Foreskin keratinocyte (primary cell): ENCODE measurements at places on chromosomes 2 and 18. TPM values are rescaled to one million over a fixed set of nuclear protein-coding genes. Genes with fewer than 3 reads are reported as not detected.

DNA sequence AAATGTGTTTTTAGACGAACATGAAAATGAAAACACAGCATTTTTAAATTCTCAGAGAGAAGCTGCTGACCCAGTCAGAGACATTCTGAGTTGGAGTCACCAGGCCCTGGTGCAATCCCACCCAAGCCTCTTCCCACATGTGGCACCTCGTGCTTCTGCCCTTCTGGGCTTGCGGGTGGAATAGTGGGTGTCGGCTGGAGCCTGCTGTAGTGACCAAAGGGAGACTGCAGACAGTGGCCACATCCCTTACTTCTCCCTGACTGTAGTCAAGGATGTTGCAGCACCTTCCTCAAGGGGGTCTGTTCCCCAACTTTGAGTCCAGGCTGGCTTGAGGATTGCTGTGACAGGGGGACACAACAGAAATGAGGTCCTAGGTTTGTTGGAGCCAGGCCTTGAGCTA, 104.4 kb upstream of the GLI2 start:
- DNase-seq = no peak

DNA sequence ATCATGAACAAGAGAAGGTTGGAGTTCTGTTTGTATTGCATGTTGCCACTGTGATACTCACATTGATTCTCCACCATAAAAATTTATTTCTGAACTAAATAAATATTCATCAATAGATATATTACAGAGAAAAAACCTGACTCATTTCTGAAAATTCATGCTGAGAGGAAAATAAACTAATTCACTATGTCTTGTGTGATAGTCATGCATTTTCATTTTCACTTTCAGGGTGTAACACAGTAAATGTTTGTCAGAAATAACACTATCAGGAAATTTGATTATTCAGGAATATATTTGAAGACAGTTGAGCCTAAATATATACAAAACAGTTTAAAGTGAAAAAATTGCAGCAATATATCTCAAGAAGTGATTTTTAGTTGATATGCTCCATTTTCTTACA, 335.2 kb downstream of the KCNJ3 start:
- no peak for DNase-seq

- DNase-seq = no peak
These were observed 197.7 kb upstream of the STON1 start for GRCh38 chr2:48332286-48332685.

DNA sequence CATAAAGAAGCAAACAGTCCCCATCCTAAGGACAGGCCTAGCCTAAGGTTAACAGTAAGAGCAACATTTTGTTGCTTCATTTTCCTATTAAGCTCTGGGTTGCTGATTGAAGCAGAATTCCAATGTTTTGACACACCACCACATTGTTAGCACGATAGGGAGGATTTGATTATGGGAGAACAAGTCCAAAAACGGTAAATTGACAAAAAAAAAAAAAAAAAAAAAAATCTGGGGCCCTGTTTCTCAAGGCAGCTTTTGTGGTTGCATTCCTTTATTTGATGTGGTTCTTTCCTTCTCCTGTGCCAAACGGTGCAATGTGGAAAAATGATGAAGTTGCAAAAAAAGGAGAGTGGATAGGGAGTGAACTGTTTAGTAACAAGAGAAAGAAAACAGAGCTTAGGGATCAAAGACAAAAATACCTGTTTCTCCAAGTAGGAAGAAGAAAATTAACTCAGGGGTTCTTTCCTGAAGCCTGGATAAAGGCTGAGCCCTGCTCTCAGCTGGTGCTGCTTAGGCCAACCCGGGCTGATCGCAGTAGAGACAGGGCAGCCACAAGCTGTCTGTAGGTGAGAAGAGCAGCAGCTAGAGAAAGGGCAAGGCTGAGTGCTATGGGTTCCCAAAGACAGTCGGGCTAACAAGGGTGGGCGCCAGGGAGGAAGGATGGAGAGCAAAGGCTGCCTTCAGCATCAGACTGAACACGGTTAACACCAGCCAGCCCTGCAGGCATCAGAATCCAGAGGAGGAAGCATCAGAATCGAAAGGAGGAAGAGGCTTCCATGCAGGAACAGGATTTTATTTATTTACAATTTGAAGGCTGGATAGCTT, 167.8 kb upstream of the FOSL2 start:
- peak; percentile 61 for DNase-seq

- DNase-seq = no peak
These were observed 58.6 kb downstream of the ZEB2 start for GRCh38 chr2:144461308-144461766.

DNA sequence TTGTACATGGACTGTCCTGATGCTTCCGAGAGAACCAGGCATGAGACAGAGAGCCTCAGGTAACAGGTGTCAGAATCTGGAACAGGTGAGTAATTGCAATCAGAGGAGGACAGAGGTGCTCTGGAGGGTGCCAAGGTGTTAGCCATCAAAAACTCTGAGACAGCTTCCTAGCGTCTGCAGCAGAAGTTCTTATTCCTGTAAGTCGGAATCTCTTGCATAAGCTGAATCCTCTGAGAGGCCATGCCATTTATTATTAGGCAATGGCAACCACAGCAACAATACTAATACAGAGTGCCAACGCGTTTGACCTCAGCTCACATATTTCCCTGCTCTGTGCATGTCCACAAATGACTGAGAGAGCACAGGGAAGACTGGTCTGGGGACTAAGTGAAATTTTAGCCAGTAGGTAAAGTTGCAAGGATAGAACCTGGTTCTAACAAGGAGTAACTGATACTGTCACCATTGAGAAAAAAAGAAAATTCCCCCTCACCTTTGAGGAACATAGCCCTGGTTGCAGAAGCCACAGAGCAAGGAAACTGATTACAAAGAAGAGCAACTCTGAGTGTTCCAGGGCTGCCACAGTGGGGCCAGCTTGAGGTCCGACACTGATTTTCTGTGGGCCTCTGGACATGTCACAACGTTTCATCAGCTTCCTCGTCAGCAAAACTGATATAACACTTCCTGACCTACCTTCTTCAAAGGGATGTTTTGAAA, 55.1 kb upstream of the ACSL3 start:
- DNase-seq = peak; percentile 77

- DNase-seq = no peak
These were observed 728.7 kb upstream of the ID2 start for GRCh38 chr2:7953195-7953594.

DNA sequence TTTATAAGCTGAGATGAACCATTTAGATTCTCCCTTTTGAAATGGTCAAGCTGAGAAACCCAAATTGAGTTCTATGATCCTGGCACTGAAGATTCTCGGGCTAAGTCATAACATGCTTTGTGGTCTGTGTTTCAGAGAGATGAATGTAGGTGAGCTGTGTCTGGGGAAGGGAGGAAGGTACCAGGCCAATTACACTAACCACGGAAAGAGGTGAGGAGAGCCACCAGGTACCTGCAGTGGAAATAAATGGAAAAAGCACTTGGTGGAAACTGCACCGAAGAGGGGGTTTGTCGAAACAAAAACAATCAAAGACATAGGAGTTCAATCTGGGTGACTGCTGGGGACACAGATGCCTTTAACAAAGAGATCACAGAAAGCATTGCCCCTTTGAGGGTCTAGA, 963 bp upstream of the MRPL44 start:
- peak; percentile 84 for DNase-seq

DNA sequence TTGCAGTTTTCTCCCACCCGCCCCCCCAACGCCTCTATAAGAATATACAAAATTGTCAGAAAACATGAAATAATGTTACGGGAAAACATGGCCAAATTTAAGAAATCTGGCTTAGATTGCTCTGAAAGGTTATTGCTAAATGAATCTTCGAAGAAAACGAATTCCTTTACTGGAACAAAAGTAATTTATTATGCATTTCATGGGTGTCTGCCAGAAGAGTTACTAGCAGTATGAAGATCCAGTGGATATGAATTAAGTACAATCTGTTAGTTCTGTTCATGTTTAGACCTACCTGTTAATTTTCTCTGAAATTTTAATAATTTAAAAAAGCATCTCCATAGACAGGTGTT, 21.9 kb downstream of the GATA6 start:
- DNase-seq = no peak

GRCh38 chr2:174694196-174694878, 69.9 kb downstream of the CHRNA1 start:
- no peak for DNase-seq

DNA sequence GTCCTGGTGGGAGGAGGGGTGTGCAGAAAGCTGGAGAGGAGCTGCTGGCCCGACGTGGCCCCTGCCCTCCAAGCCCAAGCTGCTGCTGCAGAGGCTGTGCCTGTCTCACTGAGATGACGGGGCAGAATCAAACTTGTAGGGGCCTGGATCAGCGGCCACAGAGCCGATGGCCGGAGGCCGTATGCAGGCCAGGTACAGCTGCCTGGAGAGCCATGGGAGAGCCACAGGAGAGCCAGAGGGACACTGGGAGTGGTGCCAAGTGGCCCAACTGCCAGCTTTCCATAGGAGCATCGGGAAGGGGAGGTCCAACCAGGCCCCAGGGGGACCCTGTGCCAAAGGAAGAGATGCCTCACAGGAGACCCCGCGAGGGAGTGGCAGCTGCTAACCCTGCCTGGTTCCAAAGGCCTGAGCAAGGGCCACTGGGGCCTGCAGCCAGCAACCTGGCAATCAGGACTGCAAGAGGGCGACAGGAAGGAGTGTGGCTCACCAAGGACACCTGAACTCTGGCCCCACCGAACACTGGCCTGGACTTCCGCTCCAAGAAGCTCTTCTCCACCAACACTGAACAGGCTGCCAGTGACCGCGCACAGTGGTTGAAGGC, 70.7 kb downstream of the HDAC4 start:
- DNase-seq = no peak

DNA sequence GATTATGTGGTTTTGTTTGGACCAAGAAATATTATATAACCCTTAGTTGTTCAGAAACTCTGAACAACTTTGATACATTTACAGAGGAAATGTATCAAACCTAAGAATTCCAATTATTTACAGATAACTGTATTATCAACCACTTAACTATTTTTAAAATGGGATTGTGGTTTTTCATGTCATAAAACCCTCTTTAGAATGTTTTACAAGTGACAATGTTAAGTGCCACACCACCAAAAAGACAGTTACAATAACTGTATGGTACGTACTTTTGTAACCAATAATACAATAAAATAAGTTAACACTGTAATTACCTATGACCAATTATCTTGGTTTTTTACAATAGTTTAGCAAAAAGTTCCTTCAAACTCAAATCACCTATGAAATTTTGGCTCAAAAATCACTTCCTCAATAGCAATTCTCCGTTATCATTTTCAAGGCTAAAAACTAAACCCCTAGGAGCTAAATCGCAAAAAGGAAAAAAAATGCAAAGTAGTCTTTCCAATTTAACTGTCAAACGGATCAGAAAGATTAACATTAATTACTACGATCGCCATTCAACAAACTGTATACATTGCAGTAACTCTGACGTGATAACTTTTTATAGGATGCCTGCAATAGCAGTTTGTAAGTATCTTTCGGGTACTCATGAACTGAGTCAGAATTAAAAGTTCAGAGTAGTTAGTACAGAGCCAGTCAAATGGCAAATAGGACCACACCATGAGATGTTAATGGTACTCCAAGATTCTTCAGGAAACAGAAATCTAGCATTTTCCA, 1.5 kb downstream of the ROCK1 start:
- DNase-seq = peak; percentile 63

- no peak for DNase-seq
These were observed 109.1 kb upstream of the NCK2 start for GRCh38 chr2:105635564-105635963.

DNA sequence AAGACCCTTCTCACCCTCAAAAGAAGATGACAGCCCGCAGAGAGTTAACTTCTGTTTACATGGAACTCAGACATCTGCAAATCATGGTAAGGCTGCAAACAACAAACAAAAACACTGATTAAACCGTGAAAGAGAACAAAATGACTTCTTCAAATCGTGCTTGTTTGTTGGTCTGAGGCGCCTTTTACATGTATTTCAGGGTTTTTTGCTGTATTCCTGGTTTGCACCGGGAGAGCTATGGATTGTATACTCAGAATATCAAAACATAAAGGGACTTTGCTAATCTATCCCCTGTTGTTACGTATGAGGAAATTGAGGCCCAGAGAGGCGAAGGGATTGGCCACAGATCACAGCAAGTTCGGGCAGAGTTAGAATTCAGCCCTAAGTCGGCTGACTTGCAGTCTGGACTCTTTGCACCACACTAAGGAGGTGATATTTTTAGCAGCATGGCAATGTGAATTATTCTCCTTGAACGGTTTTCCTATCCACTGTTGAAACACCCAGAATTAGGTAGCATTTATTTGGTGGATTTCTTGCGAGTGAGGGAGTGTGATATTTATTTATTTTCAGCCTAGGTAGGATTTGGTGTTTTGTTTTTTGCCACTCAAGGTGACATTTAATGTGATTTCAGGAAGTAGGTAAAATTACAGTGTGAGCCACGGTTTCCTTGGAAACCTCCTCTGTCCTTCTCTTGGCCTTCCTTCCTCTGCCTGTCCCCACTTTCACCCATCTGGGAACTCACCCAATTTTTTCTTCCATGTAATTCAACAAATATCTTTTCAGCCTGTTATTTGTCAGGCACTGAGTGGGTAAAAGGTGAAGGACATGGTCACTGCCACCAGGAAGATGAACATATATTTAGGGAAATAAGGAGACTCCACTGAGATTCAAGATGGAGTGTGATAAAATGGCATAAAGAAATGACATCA, 980 bp upstream of the PDE6D start:
- peak; percentile 58 for DNase-seq

GRCh38 chr2:61670591-61671501, 132.7 kb upstream of the XPO1 start:
- DNase-seq = no peak

GRCh38 chr2:99688699-99689098, 198.9 kb upstream of the REV1 start:
- DNase-seq = no peak

DNA sequence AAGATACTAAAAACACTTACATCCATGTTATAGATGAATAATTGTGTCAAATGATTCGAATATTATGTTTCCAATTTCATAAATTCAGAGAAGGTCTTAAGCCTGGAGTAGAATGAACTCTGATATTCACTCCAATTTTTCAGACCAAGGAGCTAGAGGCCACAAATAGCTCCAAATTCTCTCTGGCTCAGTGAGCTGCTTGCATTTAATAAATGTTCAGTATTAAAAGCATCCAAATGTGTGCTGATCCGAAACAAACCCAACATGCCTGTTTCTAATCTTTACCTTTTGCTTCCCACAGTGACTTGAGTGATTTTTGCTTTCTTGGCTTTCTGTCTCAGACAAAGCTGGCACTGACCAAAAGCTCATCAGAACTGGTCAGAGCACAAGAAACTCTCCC, 291.4 kb downstream of the CCDC85A start:
- DNase-seq = no peak

DNA sequence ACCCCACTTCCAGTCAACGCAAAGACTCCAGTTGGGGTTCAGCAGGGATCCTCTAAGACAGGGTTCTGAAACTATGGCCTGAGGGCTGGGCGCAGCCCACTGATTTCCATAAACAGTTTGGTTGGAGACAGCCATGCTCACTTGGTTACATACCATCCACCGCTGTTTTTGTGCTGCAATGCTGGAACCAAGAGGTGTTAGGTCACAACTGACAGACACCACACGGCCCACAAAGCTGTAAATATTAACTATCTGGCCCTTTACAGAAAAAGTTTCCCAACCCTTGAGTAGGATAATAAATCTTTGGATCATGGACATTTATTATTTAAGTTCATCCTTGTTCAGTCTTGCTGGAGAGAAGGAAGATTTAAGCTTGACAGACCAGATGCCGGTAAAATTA, 8.4 kb upstream of the CD226 start:
- no peak for DNase-seq

ANKRD29 gene
- 5.6 and 7.7 TPM in 2 replicates for total RNA-seq

CIB4 gene
- total RNA-seq = not detected in 2 replicates

PAIP2B gene
- 0.75 and 0.99 TPM in 2 replicates for total RNA-seq

RPRM gene
- total RNA-seq = not detected in 2 replicates

GALNT3 gene
- 96.5 and 99.1 TPM in 2 replicates for total RNA-seq

ANKRD62 gene
- total RNA-seq = not detected in 2 replicates

AUP1 gene
- total RNA-seq = 138 and 144 TPM in 2 replicates

GPR55 gene
- total RNA-seq = not detected in 2 replicates

INHBB gene
- not detected in 2 replicates for total RNA-seq

COLEC12 gene
- total RNA-seq = not detected in 2 replicates

CTAGE1 gene
- total RNA-seq = not detected in 2 replicates
